ENCODE measurements at places on chromosomes 11 and 22.

DNA sequence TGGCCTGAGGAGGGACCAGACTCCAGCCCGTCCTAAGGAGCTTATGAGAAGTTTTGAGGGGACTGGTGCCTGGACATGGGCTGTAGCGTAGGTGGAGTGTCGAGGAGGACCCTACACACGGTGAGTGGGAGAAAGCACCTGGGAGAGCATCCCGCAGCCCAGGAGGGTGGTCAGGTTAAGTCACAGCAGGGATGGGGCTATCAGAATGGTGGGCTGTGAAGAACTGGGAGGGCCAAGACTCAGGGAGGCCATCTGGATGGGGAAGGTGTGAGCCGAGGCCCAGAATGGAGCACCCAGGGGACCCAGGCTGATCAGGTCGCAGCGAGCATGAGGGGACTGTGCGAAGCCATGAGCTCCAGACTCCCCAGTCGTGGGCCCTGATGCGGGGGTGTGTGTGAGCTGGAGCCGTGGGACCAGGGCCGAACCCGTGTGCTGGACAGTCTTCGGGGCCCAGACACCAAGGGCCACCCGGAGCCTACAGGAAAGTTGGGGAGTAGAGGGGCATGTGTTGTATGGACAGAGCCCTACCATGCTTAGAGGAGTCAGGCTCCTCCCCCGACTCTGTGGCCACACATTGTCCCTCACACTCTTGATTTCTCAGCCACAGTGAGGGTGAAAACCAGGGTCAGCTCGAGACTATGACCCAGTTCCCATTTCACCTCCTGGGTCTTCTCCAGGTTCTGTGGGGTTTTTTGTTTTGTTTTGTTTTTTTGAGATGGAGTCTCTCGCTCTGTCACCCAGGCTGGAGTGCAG lies 54.3 kb downstream of the BCR start:
- DNase-seq: no peak

DNA sequence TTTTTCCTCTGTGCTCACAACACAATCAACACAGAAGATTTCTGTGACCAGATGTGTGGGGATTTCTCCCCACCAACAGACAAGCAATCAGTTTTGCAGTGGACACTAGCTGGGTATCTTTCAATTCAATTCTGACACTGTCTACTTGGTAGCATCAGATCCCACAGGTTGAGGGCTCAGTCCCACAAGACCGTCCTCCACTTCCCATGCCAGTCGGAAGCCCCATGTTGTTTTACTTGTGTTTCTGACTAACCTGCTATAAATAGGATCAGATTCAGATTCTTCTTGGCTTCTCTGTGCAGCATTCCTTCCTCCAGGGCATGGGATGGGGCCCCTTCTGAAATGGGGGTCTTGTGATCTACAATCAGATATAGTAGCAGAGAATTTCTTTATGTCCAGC lies 19.6 kb downstream of the ACER3 start:
- DNase-seq: no peak

DNA sequence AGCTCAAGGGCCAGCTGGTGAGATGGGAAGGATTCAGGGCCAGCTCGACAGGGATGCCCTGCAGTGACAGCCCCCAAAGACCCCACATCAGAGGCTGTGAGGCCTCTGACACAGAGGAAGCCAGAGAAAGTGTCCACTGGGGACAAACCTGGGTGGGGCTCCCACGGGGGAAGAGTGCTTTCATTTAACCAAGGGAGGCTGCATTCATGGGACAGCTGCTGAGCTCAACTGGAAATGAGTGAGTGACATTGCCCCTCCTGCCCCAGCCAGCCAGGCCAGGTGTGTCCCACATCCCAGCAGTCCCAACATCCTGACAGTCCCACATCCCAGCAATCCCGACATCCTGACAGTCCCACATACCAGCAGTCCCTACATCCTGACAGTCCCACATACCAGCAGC lies 61.0 kb downstream of the DHCR7 start:
- no peak for DNase-seq

DNA sequence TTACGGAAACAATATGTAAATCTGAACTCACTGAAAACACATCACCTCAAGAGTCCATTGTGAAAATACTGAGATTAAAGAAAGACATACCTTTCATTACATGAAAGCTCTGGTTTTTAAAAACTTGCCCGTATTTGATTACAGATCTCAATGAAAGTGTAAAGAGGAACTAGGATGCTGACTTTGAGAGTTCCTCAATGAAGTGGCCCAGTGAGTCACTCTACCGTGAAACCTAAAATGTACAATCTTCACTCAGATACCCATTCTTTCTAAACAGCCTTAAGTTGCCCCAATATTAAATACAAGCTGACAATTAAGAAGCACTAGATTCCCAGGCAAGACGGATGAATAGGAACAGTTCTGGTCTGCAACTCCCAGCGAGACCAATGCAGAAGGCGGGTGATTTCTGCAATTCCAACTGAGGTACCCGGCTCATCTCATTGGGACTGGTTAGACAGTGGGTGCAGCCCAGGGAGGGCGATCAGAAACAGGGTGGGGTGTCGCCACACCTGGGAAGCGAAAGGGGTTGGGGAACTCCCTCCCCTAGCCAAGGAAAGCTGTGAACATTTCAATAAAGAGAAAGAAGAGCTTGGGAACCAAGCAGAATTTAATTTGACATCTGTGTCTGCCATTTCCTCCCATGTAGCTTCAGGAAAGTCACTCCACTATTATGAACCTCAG lies 33.8 kb upstream of the OR9G4 start:
- no peak for DNase-seq

- no peak for DNase-seq
Measured at GRCh38 chr11:122509899-122510298, 145.6 kb upstream of the UBASH3B start.
